Articular chondrocyte of knee joint (primary cell): ENCODE measurements at places on chromosomes 2 and 18. TPM values are rescaled to one million over a fixed set of nuclear protein-coding genes. Genes with fewer than 3 reads are reported as not detected.

Gene GATA6
- total RNA-seq = 1.4 and 2.3 TPM in 2 replicates

Gene KCNJ3
- total RNA-seq = not detected in 2 replicates

Gene ACMSD
- not detected in 2 replicates for total RNA-seq

Gene CNTNAP5
- total RNA-seq = not detected in 2 replicates

Gene ACKR3
- total RNA-seq = 44.4 and 73.8 TPM in 2 replicates

Gene SPATA3
- total RNA-seq = not detected in 2 replicates

Gene INHBB
- 3.3 and 5.2 TPM in 2 replicates for total RNA-seq

Gene SERPINB12
- total RNA-seq = not detected in 2 replicates

Gene TSPYL6
- total RNA-seq = under 0.01 TPM in 1 of 2 replicates, not detected in the other

Gene NYAP2
- total RNA-seq = not detected in 2 replicates

Gene SIX2
- total RNA-seq = 35.5 and 41.8 TPM in 2 replicates

Gene C2orf78
- not detected in 2 replicates for total RNA-seq

Gene KCTD18
- 27.8 and 31.2 TPM in 2 replicates for total RNA-seq

Gene SERPINB13
- total RNA-seq = not detected in 2 replicates

Gene FRZB
- total RNA-seq = 1.4 and 2.4 TPM in 2 replicates

Gene DCDC2C
- total RNA-seq = not detected in 2 replicates

Gene LBH
- 241 and 379 TPM in 2 replicates for total RNA-seq

Gene COX7A2L
- total RNA-seq = 162 and 174 TPM in 2 replicates

Gene RELCH
- 40.2 and 46.2 TPM in 2 replicates for total RNA-seq

Gene MYO5B
- total RNA-seq = 6.0 and 6.6 TPM in 2 replicates

Gene CCL20
- total RNA-seq = not detected in 2 replicates

Gene TUBB6
- total RNA-seq = 254 and 363 TPM in 2 replicates

Gene METTL5
- total RNA-seq = 64.0 and 69.6 TPM in 2 replicates

Gene HOXD9
- total RNA-seq = 2.9 and 4.3 TPM in 2 replicates

Gene IL1RL1
- 0.39 and 0.65 TPM in 2 replicates for total RNA-seq

Gene BABAM2
- total RNA-seq = 53.2 and 63.2 TPM in 2 replicates

Gene ALPI
- total RNA-seq = not detected in 2 replicates

Gene UNC80
- not detected in 2 replicates for total RNA-seq

Gene SLC11A1
- total RNA-seq = 0.32 and 1.3 TPM in 2 replicates

Gene UPP2
- 0.11 and 0.13 TPM in 2 replicates for total RNA-seq

Gene NDUFAF7
- total RNA-seq = 14.3 and 16.3 TPM in 2 replicates

Gene CCDC121
- 1.8 and 2.3 TPM in 2 replicates for total RNA-seq
